ENCODE measurements at places on chromosomes 7 and 10. TPM values are rescaled to one million over a fixed set of nuclear protein-coding genes. Genes with fewer than 3 reads are reported as not detected.

PPP1R3C gene
- polyA plus RNA-seq = 51.1 TPM

C10orf62 gene
- not detected for polyA plus RNA-seq

DENND10 gene
- 107 TPM for polyA plus RNA-seq

MNX1 gene
- polyA plus RNA-seq = not detected

PLXNA4 gene
- 0.05 TPM for polyA plus RNA-seq

PMPCB gene
- 91.9 TPM for polyA plus RNA-seq

DNA sequence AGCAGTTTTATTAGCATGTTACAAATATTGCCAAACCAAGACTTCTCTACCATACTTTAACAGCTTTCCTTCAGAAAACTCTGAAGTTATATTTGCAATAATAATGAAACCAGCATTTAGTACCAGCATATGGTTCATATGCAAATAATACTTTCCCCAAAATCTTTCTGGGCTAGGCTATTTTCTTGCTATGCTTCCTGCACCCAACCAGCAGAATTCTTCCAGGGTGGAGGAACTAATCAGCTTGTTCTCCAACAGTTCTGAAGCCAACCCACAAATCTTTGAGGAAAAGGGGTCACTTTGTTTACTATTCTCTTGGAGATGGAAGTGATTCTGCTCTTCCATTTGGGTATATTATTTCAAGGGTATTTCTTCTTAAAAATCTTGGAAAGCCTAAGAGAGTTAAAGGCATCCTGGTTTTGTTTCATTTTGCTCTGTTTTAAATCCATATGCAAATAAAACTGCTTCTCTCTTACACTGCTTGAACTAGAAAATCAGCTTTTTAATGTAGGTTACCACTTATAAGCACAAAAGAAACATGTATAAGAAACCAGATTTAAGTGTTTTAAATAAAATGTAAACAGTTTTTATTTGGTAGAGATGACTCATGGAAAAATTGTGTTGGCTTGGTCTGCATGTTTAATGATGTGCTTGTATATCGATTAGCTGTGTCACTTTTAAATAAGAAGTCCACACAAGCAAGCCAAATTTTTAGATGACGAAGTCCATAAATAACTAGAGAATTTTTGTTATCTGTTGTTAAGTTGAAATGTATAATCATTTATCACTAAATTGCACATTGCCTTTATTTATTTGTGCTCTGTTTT, 103.7 kb downstream of the HECTD2 start:
- DNase-seq = no peak

- no peak for DNase-seq
Observed at GRCh38 chr7:91864070-91864469, 16.4 kb downstream of the MTERF1 start.

DNA sequence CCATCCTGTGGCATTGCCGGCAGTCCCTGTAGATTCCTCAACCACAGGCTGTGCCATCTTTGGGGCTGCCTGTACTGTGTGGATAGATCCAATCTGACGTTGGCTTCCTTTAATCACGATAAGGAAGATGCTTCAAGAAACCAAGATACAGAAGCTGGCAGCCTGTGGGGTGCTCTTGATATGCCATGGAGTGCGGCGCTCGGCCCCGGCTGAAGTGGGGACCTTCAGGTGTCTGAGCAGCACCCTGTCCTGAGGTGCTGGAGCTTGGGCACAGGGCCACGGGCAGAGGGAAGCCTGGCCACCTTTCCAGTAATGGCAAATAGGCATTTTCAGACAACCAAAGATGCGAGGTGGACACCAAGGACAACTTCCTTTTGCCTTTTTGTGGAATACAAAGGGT, 139.5 kb downstream of the ACTR3B start:
- no peak for DNase-seq

GRCh38 chr7:55953707-55954475, 2.2 kb downstream of the MRPS17 start:
- DNase-seq = no peak

- DNase-seq = no peak
Observed at GRCh38 chr7:33790746-33791145, 114.6 kb upstream of the BMPER start.

DNA sequence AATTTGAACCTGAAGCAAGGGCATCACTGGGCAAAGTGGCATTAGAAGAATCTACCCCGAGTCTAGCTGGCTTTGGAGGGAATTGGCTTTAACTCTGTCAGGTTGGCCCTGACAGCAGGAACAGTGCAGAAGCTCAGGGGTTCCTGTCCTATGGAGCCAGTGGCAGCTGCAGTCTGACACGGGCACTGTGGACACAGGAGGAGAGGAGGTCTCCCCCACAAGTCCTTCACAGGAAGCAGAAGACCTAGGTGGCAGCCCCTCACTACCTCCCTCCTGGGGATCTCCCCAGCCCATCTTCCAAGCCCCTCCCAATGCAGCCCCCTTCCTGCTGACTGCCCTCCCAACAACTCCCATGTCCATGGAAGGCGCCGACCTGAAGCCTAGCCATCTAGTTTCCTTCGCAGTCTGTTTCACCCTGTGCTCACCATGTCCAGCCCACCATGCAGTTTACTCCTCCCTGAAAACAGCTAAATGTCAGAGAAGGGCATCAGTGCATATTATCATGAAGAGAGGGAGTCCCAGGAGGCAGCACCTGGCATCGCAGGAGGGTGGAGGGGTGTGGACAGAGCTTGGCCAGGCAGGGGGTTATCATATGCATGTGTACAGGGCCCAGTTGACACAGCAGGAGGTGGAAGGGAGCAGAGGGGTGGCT, 17.9 kb upstream of the GDF10 start:
- no peak for DNase-seq

- DNase-seq = no peak
Observed at GRCh38 chr10:15745751-15746150, 26.0 kb upstream of the ITGA8 start.

DNA sequence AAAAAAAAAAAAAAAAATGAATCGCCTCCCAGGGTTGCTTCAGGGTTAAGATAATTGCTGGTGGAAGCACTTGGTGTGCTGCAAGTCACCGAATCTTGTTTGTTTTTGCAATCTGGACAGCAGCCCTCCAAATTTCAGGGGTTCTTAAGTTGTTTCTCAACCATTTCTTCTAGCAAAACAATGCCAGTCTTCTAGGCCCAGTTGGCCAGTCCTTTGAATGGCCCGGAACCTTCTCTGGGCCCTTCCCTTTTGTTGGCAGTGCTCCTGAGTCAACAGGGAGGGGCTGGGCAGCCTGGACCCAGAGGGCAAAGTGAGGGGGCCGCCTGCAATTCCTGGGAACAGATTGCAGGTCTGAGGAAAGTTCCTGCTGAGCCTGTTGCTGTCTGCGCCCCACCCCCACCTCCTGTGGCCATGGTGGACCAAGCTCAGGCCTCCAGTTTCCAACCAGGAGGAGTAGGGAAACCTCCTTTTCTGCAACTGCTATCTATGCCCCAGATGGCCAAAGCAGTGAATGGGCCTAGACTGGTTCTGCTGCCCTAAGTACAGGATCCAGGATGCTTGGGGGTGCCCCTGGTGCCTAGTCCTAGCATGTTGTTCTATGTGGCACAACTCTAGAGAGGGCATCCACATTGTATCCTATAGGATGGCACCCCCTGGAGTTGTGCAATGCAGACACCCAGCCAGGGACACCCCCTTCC, 31.4 kb upstream of the PDCD4 start:
- DNase-seq = no peak

DNA sequence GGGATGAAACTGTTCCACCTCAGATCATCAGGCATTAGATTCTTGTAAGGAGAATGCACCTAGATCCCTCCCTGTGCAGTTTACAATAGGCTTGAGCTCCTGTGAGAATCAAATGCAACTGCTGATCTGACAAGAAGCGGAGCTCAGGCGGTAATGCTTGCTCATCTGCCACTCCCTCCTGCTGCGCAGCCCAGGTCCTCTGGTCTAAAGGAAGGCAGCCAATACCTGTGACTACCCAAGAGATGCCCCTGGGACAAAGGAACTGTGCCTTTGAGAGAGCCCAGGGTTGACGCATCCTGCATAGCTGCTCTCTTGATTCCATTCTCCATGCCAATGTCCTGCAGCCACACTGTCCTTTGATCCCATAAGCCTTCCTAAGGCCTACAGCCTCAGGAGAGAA, 73.1 kb downstream of the ADCYAP1R1 start:
- DNase-seq = no peak
